ENCODE measurements at places on chromosomes 1 and 21. TPM values are rescaled to one million over a fixed set of nuclear protein-coding genes. Genes with fewer than 3 reads are reported as not detected.

NOS1AP gene
- total RNA-seq: 0.21 TPM

DNA sequence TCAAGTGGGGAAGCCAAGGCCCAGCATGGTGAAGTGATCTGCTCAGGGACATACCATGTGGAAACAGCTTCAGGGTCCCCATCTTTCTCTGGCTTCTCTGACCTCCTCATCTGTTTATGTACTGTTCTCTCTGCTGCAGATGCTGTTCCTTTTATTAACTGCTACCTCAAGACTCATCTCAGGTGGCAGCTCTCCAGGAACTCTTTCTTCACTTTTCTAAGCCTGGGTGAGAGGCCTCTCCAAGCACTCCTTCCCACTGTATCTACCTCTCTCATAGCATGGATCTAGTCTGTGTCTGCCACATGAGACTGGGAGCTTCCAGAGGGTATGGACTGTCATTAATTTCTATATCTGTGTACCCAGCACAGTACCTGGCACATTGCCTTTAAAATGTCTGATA lies 73.4 kb upstream of the PPM1J start:
- DNase-seq: no peak

GRCh38 chr1:10424034-10424433 lies 6.2 kb upstream of the CENPS start:
- no peak for DNase-seq

GRCh38 chr1:234307726-234308125 lies 65.5 kb upstream of the COA6 start:
- DNase-seq: no peak
